ACHN (cell line): ENCODE measurements at places on chromosomes 3 and 15.

- DNase-seq = no peak
These were observed 21.8 kb upstream of the KLHL6 start for GRCh38 chr3:183577346-183577745.

- DNase-seq = peak; percentile 72
These were observed 34.4 kb downstream of the PAQR9 start for GRCh38 chr3:142929109-142929508.

- no peak for DNase-seq
These were observed 61.7 kb downstream of the STRIT1 start for GRCh38 chr3:155231792-155232191.

DNA sequence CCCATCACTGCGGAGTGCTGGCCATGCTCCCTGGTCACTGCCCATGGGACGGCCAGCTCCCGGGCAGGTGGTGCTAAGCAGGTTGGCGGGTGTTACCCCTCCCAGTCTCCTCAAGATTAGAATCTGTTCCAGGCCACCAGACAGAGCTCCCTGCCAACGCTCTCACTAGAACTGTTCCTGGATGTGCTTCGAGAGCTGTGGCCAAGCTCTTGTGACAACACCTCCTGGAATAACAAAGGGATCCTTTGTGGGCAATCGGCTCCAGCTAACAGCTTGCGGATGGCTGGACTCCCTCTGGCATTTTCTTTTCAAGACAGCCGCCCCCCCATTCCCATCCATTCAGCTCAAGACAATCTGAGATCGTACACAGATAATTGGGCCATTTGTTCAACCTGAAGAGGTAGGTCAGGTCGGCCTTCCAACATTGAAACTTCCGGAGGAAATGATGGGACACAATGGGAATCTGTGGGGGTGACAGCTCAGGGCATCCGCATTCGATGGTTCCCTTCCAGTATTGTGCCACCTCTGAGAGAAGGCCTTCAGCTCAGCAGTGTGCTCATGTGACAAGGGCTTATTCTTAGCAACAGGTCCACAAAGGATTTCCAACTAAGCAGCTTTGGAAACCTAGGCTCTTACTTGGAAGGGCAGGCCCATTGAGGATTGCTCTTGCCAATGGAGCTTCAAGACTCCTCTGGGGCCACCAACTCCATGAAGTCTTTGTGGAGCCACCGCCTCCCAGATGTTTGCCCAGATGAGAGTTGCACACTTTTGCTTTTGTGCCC lies 11.6 kb upstream of the EPHB3 start:
- no peak for DNase-seq

DNA sequence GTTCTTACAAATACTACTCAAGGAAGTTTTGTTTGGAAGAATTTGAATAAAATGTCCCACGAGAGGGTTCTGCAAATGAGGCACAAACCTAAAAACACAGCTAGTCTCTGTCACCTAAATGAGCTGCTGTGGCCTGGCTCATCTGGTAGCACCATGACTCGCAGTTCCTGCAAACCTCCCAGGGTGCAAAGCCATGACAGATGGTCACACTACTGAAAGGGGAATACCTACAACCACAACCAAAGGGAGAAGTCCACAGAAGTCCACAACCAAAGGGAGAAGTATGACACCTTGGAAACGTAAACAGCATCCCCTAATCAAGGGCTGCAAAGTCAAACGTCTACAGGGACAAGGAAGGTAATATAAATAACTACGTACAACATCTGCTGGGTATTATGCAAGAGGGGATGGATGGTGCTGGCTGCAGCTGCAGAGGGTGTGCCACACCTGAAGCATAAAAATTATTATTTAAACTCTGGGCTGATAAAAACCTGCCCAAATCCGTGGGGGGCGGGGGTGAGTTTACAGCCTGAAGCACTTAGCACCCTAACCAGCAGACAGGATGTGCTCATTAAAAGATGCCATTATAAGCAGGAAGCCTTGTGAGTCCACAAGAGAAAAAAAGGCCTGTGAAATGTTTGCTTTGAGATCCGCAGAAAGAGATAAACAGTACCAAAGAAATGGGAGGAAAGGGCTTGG lies 184.0 kb downstream of the MAGI1 start:
- DNase-seq = peak; percentile 26

DNA sequence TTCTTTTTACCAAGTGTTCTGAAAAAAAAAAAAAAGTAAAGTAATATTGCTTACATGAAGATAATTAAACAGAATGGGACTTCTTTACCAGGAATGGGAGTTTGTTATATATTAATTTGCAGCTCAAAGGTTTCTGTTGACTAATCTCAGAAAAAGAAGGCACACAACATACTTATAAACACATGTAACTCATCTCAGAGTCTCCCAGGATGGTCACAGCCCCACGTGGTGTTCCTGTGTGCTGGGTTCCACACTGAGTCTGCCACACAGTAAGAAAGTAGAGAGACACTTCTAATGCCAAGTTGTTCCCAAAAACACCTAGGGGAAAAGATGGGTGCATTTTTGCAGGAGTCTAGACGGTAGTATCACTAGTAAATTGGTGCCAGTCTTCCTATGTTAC lies 116.7 kb upstream of the ICE2 start:
- DNase-seq = no peak

DNA sequence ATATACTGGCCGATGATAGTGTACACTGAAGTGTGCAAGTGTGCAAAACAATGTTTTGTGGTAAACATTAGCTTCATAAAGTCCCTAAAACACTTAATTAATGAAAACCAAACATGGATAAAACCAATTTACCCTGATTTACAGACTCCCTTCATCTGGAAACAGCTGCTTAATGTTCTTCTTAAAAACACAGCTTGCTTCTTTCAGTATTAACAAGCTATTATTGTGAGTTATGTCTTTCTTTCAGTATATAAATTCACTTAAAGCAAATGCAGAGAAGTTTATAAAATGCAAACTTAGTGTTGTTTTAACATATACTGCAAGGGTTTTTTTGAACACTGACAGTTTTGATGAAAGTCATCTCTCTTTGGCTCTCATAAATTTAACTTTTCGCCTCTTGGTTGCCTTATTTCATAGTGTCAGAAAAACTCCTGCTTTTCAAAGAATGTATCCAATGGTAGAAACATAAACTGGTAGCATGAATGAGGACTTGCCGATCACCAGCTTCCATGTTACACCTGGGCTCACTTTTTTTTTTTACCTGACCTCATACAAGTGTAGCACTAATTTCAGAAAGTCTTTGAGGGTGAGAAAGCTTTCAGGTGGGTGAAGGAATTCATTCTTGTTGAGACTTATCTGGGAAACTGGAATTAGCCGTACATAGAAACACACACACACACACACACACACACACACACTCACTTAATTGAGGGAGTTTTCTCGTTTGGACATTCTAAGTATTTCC lies 532.2 kb downstream of the ROBO2 start:
- DNase-seq = no peak

- DNase-seq = no peak
These were observed 51.8 kb downstream of the CHST2 start for GRCh38 chr3:143171141-143171980.

DNA sequence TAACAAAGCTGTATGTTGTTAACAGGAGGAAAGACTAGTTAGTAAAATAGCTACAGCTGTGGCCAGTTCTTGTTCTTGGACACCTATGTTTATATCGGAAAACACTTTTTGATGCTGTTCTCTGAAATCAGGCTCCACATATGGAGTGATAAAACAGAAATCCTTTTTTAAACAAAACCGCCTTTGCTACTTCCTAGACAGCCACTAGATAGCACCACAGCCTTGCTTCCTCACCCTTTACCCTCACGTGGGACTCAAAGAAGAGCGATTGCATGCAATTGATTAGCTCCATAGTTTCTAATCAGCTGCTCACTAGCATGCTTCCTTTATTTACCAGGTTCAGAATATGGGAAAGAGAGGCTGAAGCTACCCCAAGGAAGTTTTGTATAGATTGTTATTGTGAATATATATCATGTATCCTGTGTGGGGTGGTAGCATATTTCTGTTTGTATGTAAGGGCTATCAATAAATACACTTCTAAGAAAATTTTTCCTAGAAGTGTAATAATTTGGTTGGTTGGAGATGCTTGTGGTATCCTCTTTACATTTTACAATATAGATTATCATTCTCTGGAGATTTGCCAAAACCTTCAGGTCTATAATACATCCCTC lies 4.3 kb upstream of the MTFMT start:
- DNase-seq = peak; percentile 58

- DNase-seq = no peak
These were observed 14.7 kb downstream of the RARRES1 start for GRCh38 chr3:158717576-158717975.

DNA sequence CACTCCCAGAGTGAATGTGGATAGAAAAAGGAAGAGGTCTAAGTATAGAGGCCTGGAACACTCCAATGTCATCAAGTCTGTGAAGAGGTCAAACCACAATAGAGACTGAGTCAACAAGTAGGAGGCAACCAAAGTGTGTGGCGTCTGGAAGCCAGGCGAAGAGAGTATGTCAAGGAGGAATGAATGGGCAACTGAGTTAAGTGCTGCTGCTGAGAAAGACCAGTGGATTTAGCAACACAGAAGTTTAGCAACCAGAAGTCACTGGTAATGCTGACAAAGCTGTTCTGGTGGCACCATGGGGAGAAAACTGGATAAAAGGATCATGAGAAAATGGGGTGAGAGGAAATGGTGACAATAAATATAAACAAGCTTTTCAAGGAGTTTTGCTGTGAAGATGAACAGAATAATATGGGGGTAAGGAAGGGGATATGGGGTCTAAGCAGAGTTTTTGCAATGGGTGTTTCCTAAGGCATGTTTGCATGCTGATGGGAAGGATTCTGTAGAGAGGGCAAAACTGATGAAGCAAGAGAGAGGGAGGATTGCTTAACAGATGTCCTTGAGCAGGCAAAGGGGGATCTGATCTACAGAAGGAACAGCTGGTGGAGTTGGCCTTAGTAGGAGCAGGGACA lies 38.4 kb downstream of the PCOLCE2 start:
- peak; percentile 88 for DNase-seq

GRCh38 chr3:11212784-11213183 lies 58.5 kb downstream of the HRH1 start:
- DNase-seq = no peak

DNA sequence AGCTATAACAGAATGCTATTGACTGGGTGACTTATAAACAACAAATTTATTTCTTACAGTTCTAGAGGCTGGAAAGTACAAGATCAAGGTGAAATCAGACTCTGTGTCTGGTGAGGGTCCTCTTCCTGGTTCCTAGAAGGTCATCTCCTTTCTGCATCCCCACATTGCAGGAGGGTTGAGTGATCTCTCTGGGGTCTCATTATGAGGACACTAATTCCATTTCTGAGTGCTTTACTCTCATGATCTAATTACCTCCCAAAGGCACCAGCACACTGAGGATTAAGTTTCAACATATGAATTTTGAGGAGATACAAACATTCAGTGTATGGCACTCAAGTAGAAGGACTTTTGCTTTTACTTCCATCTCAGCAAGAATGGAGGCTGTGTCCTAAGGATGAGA lies 534.1 kb upstream of the KCNMB2 start:
- no peak for DNase-seq

- no peak for DNase-seq
These were observed 321.8 kb downstream of the ULK4 start for GRCh38 chr3:41640076-41640475.

DNA sequence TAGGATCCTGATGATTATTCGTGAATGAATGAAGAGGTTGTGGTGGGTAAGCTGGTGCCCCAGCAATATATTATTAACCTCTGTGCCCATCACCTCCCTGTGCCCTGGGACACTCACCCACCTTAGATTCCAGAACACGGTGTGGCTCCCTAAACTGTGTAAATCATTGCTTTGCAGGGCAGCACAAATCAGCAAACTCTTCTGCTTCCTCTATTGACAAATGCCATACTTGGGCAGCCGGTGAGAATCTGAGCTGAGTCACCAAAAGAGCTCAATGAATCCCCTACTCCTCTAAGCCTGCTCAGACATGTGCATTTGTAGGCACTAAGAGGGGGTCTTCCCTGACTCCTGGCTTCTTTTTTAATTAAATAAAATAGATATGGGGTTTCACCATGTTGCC lies 15.7 kb downstream of the UQCC5 start:
- no peak for DNase-seq

DNA sequence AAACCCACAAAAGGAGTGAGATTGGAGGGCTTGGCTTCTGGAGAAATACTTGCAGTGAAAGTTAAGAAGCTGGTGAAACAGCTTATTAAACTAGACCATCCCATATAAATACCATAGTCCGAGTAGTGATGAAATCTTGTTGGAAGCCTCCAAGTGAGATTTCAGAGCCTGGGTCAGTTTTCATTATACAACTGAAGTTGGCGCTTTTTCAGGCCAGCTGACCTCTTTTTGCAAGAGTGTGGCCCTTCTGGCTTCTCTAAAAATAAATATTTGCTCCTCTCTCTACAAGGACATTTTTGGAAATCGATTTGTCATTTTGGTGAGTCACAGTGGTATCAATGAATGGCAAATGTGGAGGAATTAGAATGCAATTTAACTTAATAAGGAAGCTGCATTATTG lies 51.2 kb upstream of the THRB start:
- DNase-seq = no peak

- DNase-seq = peak; percentile 57
These were observed 19.0 kb upstream of the TRAK1 start for GRCh38 chr3:42071904-42072812.

- no peak for DNase-seq
These were observed 31.8 kb downstream of the REC114 start for GRCh38 chr15:73474785-73475184.

GRCh38 chr3:71524672-71525071 lies 58.9 kb downstream of the FOXP1 start:
- DNase-seq = no peak

DNA sequence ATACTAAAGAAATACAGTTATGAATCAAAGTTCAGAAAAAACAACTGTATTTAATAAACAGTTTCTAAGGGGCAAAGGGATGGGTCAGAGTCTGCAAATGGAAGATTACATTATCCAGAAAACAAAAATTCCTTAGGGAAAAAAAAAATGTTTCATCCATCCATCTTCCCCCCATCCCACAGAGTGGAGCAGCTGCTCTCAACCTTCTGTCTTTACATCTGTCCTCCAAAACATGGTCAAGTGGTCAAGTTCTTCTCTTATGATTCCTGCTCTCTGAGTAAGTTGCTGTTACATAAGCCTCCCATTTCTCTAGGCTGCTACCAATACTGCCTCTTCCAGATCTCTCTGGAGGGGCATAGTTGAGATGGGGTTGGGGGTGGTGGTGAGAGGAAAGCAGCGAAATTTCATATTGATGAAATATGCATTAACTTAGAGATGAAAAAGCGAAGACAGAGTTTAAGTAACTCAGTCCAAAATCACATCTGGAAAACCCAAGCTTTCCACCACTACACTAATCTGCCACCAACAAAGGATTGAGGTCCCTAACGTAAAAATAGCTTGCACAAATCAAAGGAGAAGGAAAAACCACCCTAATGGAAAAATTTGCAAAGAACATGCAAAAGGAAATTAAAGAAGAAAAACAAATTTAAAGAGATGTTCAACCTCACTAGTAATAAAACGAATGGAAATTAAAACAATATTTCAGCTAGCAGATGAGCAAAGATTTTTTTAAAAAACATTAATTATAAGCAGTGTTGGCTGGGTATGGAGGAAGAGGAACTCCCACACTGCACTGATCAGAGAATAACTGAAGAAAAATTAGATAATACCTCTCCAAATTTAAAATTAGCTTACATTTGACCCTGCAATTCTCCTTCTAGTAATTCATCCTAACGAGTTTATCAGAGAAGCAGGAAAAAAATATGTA lies 109.5 kb downstream of the ST8SIA2 start:
- DNase-seq = no peak
